ENCODE measurements at places on chromosomes 1 and 21.

DNA sequence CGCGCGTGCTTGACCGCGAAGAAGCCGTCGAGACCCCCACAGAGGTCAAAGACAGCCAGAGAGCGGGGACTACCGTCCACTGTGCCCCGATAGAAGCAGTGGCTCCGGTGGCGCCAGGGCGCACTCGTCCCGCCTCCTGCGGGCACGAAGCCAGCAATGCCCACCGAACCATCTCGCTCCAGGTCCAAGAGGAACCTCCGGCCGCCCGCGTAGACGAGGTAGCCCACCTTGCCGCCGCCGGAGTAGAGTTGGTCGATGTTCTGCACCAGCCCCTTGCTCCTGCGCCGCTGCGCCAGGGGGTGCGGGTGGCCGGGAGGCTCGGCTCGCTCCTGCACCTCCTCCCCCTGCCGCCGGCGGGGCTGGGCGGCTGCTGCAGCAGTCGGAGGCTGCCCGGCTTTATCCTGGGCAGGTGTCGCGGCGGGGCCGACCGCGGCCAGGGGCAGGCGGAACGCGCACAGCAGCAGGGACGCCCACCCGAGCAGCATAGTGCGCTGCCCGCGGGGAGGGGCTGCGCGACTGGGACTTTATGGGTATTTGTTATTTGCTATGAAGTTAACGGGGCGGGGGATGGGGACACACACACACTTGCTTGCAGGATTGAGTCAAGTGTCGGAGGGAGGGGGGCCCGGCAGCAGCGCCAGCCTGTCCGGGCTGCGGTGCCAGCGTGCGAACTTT lies 844 bp downstream of the ADAMTS5 start:
- no peak for DNase-seq

DNA sequence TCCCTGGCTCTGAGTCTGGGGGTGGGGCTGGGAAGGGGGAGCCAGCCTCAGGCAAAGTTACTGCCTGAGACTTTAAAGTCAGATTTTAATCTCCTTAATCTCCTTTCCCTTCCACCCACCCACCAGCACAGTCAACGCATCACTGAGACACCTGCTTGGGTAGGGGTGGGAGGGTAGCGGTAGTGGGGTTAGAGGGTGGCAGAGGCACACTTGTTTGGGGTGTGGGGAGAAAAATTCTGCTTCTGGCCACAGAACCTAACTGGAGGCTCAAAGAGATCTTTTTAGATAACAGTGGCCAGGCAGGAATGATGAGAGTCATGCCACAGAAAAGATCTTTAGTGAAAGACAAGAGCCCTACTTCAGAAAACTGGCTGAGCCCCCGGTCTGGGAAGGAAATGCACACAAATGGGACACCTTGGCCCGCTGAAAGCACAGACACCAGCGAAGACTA lies 44.1 kb downstream of the CD247 start:
- no peak for DNase-seq

- DNase-seq, result no peak
Observed at GRCh38 chr1:39275836-39276507, 71.5 kb downstream of the MACF1 start.

DNA sequence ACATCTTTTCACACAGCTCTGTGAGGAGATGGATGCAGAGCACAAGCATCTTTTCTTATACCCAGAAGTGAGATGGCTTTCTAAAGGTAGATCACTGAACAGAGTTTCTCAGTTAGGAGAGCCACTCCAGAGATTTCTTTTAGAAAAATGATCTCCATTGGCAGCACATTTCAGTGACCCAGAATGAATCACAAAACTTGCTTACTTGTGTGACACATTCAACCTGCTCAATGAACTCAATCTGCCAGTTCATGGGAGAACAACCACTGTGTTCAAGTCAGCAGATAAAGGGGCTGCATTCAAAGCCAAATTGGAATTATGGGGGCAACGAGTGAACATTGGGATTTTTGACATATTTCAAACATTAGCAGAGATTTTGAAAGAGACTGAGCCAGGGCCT lies 78.3 kb downstream of the UCHL5 start:
- no peak for DNase-seq

DNA sequence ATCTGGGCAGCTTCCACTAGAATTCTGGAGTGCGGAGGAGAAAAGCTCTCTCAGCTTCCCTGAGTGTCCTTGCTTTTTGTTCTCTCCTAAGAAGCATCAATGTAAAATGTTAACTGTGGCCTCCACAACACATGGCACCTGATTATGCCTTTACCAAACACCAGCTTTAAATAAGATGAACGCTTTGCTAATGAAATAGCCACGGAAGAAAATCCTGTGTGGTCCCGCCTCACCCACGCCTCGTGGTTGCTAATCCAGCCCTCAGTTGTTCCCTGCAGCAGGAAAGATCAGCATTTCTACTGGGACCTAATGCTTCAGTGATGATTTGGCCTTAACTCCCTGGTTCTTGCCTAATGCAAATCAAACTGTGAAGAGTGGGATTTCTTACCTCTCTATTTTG lies 1.8 kb upstream of the ERG start:
- no peak for DNase-seq

DNA sequence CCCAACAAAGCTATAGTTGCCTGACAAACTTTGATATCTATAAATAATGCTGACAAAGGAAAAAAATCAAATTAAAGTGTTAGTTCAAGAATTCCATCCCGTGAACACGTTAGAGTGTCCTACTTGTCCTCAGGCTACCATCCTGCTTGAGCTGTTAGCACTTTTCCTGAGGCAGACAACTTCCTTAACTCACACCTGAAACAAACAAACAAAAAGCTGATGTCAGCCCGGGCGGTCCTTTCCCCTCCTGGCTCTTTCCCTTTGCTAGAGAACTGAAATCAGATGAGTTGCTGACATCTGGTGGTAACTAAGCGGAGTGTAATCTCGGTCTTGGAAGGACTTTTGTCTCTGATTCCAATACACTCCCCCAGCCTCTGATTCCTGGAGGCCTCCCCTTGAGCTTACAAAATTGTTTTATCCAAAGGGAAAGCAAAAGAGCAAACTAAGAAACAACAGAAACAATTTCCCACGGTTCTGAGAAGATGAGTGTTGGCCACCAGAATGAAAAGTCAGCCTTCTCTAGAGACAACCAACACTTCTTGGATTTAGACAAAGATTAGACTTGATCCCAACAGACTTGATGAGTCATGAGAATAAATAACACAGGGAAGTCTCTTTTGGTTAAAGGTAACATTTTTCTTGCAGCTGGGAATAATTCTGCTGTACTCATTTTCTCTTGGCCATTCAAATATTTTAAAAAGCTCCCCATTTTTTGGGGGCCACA lies 135.4 kb downstream of the PROX1 start:
- DNase-seq, result no peak

DNA sequence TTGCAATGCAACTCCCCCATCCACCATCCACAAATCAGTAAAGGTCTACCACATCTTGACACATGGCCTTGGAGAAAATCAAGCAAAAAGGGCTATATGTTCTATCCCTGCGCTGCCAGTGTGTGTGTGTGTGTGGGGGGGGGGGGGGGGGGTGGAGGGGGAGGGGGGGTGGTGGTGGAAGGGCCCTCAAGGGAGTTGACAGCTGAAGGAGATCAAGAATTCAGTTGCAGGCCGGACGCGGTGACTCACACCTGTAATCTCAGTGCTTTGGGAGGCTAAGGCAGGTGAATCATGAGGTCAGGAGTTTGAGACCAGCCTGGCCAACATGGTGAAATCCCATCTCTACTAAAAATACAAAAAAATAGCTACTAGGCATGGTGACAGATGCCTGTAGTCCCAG lies 37.6 kb upstream of the CLIC4 start:
- no peak for DNase-seq

GRCh38 chr1:69794831-69795230 lies 227.1 kb downstream of the LRRC7 start:
- DNase-seq, result no peak

- DNase-seq, result no peak
Observed at GRCh38 chr21:37041706-37042271, 31.1 kb downstream of the PIGP start.

GRCh38 chr1:76260279-76260678 lies 185.7 kb downstream of the ST6GALNAC3 start:
- no peak for DNase-seq

- no peak for DNase-seq
Observed at GRCh38 chr21:37982496-37983318, 66.5 kb upstream of the KCNJ6 start.

- no peak for DNase-seq
Observed at GRCh38 chr1:18882486-18882885, 19.9 kb downstream of the ALDH4A1 start.

GRCh38 chr1:112508278-112509004 lies at the start of gene WNT2B:
Gene WNT2B, plus strand, starts transcription at chr1:112508965. Its CDS starts 298 bp downstream, at chr1:112509263.
- no peak for DNase-seq

GRCh38 chr21:35525443-35525842 lies 476.3 kb upstream of the RUNX1 start:
- DNase-seq, result no peak

- no peak for DNase-seq
Observed at GRCh38 chr1:197787623-197788536, 12.6 kb upstream of the DENND1B start.

GRCh38 chr1:195053478-195053877 lies 1554.8 kb downstream of the KCNT2 start:
- DNase-seq, result no peak

DNA sequence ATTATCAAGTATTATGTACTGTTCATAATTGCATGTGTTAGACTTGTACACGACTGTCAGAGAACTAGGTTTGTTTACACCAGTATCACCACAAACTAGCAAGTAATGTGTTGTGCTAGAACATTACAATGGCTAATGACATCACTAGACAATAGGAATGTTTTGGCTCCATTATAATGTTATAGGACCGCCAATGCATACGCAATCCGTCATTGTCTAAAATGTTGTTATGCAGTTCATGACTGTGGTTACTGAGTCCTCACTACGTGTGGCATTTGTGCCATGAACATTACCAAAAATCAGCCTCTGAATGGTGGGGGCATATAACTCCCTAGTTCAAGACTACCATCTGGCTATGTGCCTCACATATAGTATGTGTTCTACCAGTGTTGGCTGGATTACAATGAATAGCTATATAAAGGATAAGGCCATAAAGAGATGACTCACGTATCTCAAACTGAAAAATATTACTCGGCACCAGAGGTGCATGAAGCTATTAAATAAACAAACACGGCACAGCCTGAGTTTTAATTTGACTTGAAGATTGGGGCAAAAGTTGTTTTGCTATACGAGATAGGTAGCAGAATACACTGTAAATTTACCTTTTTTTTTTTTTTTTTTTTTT lies 89.1 kb upstream of the COL24A1 start:
- no peak for DNase-seq

GRCh38 chr1:56061824-56062223 lies 517.5 kb downstream of the PLPP3 start:
- DNase-seq, result no peak

GRCh38 chr1:92473781-92474495 lies 12.8 kb downstream of the GFI1 start:
- no peak for DNase-seq

DNA sequence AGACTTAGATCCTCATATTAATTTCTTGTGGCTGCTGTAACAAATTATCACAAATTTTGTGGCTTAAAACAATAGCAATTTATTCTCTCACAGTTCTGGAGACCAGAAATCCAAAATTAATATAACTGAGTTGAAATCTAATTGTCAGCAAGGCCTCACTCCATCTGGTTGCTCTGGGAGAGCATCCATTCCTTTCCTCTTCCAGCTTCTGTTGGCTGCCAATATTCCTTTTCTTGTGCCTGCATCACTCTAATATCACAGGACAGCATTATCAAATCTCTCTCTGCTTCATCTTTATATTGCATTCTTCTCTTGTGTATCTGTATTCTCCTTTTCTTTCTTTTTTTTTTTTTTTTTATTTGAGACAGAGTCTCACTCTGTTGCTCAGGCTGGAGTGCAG lies 9.3 kb downstream of the SLC35A3 start:
- DNase-seq, result no peak

- DNase-seq, result no peak
Observed at GRCh38 chr1:24745711-24746413, 615 bp downstream of the CLIC4 start.

GRCh38 chr1:198116469-198116868 lies 40.3 kb upstream of the NEK7 start:
- DNase-seq, result no peak

GRCh38 chr1:109981004-109981335 lies 3.6 kb upstream of the AHCYL1 start:
- no peak for DNase-seq

GRCh38 chr1:29903548-29904166 lies 667.3 kb downstream of the PTPRU start:
- no peak for DNase-seq

DNA sequence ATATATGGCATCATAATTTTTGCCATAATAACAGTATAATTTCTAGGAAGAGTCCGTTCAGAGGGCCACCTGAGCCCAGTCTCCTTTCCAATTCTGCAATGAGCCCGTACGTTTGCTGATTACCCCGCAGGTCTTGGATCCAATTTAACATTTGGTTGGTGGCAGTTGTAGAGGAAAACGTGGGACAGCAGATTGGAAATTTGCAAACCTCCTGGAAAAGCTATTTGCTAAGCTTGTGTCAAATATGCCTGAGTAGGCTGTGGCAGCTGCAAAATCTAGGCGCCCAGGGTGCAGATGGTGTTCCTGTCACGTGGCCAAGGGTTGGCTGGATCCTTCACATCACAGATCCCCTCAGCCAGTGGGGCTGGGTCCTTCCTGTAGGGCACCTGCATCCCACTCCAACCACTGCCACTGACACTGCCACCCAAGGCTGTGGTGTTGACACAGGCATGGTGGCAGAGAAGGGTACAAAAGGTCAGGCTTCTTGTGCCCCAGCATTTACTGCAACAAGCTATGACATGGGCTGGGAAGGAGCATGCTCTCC lies 174.8 kb upstream of the SYT6 start:
- no peak for DNase-seq

GRCh38 chr1:210841926-210842625 lies 291.9 kb downstream of the KCNH1 start:
- no peak for DNase-seq

DNA sequence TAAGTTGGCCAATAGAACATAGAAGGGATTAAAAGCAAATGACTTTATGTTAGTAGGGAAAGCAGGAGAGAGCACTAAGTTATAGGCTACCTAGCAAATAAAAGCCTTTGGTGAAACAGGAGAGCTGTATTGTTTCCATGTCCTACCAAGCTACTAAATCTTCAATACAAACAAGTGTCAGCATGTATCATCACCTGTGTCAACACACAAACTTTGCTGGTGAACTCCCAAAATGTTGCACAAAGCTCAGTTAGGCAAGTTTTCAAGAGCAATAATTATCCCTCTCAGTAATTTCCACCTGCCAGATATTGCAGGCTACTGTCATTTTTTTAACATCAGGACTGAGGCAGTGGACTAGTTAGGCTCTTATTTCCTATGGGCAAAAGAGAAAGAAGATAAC lies 77.7 kb upstream of the ADAM30 start:
- DNase-seq, result no peak

- no peak for DNase-seq
Observed at GRCh38 chr1:1347663-1348419, 1.4 kb downstream of the DVL1 start.

- DNase-seq, result no peak
Observed at GRCh38 chr1:41800311-41800829, 118.4 kb downstream of the HIVEP3 start.

- DNase-seq, result no peak
Observed at GRCh38 chr1:22398656-22399420, 52.8 kb upstream of the ZBTB40 start.

GRCh38 chr1:66521721-66522365 lies 12.1 kb upstream of the SGIP1 start:
- DNase-seq, result no peak

All from stimulated activated CD8-positive, alpha-beta memory T cell treated with anti-CD3 and anti-CD28 coated beads, Interleukin-12 subunit alpha, Interleukin-12 subunit beta, amount 100 ng/mL, for 1 hour (primary cell).